ENCODE measurements at places on chromosomes 7 and 10. TPM values are rescaled to one million over a fixed set of nuclear protein-coding genes. Genes with fewer than 3 reads are reported as not detected.

The OPN4 gene
- not detected for total RNA-seq

The CCDC136 gene
- total RNA-seq: 0.87 TPM

The PFKP gene
- 168 TPM for total RNA-seq

The SFMBT2 gene
- 3.8 TPM for total RNA-seq

The VAX1 gene
- 0.25 TPM for total RNA-seq

The GBX1 gene
- not detected for total RNA-seq

Measured in NCI-H460 (cell line).